Cardiac muscle cell (in vitro differentiated cells and primary cell): ENCODE measurements at places on chromosomes 3 and 15. TPM values are rescaled to one million over a fixed set of nuclear protein-coding genes. Genes with fewer than 3 reads are reported as not detected.

DNA sequence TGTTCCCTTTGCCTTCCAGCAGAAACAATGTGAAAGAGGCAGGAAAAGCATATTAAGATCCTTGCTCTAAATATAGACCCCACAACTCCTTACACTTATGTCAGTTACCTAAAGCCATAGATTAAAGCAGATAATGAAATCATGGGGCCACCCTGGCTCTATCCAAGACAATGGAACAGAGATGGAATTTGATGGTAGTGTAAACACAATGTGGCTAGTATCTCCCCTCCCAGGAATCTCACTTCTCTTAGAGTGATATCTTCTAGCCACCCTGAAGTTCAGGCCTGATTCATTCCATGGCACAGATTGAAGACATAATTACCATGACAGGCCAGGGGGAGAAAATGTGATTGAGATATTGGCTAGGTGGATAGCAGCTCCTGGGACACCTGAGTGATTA is 32.6 kb downstream of the GALNT15 start:
- H3K4me1 ChIP-seq, result peaks cover 5% of the 10 kb centered on the region
- no peak overlapping the region for H3K27ac ChIP-seq
- H3K36me3 ChIP-seq, result no peaks in the 10 kb centered on the region
- H3K27me3 ChIP-seq, result no peaks in the 10 kb centered on the region

DNA sequence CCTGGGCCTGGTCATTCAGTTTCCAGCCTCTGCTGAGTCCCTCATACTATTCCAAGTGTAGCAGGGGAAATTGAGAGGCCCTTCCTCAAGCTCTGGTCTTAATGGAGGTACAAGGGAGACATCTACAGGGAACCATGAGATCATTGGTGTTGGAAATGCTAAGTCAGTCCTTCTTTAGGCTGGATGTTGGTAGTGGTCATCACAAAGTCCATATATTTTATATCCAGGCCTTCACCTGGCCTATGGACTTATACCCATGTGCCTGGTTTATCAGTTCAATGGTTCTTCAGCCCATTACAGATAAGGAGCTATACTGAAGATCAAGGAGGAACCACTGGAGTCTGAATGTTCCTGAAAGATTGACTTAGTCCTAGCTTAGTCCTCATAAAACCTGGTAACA is 135.0 kb downstream of the STAG1 start:
- no peak for DNase-seq
- H3K27ac ChIP-seq, result peak overlapping the region; percentile 17
- no peaks in the 10 kb centered on the region for H3K27me3 ChIP-seq
- H3K4me3 ChIP-seq, result no peak overlapping the region

DNA sequence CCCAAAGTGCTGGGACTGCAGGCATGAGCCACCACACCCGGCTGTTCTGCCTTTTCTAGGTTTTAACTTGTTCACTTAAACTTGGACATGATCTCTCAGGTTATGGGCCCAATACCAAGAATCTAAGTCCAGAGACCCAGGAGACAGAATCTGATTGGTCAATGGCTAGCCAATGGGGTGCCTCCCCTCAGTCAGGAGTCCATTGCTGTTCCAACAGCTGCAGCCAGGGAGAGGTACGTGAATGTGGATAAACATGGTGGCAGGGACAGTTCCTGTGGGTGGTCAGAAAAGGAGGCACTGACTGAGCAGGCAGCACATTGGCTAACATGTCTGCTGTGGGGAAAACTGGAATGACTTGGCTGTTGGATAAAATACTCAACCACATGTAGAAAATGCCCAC is 140.3 kb downstream of the RPLP1 start:
- H3K27ac ChIP-seq, result no peak overlapping the region
- H3K4me3 ChIP-seq, result no peak overlapping the region
- no peaks in the 10 kb centered on the region for H3K27me3 ChIP-seq

DNA sequence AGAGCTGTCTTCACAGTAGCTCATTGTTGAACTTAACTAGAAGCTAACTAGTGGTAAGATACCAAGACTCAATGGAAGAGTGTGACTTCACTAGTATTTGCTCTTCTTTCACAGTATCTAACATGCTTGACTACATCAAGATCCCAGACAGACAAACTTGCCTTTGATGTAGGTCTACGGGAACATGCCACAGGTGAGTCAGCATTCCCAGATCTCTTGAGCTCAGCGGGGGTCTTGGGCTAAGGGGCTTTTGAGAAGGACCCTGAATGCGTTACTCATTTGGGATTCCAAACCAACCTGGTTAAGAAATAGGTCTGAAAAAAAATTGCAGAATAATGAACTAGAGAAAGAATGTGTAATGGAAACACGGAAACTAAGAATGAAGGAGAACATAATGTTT is 222.4 kb downstream of the RYR3 start:
- H3K27me3 ChIP-seq, result no peaks in the 10 kb centered on the region
- no peak overlapping the region for H3K27ac ChIP-seq
- H3K36me3 ChIP-seq, result no peaks in the 10 kb centered on the region
- H3K4me3 ChIP-seq, result no peak overlapping the region
- no peaks in the 10 kb centered on the region for H3K4me1 ChIP-seq

DNA sequence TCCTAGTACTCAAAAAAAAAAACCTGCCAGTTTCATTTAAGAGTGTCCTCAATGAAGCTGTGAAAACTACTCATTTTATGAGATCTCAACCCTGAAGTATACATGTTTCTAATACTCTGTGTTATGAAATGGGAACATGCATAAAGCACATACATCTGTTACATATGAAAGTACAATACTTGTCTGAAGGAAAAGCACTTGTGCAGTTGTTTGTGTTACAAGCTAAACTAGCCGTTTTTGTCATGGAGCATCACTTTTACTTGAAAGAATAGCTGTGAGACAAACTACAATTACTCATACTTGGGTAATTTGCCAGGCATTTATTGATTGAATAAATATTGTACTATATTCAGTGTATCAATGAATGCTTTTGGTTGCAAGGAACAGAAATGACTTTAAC is 72.7 kb downstream of the TIPARP start:
- no peak for DNase-seq
- H3K4me1 ChIP-seq, result peaks cover 33% of the 10 kb centered on the region
- no peak overlapping the region for H3K4me3 ChIP-seq
- H3K27me3 ChIP-seq, result no peaks in the 10 kb centered on the region
- no peak overlapping the region for H3K27ac ChIP-seq
- no peaks in the 10 kb centered on the region for H3K36me3 ChIP-seq

DNA sequence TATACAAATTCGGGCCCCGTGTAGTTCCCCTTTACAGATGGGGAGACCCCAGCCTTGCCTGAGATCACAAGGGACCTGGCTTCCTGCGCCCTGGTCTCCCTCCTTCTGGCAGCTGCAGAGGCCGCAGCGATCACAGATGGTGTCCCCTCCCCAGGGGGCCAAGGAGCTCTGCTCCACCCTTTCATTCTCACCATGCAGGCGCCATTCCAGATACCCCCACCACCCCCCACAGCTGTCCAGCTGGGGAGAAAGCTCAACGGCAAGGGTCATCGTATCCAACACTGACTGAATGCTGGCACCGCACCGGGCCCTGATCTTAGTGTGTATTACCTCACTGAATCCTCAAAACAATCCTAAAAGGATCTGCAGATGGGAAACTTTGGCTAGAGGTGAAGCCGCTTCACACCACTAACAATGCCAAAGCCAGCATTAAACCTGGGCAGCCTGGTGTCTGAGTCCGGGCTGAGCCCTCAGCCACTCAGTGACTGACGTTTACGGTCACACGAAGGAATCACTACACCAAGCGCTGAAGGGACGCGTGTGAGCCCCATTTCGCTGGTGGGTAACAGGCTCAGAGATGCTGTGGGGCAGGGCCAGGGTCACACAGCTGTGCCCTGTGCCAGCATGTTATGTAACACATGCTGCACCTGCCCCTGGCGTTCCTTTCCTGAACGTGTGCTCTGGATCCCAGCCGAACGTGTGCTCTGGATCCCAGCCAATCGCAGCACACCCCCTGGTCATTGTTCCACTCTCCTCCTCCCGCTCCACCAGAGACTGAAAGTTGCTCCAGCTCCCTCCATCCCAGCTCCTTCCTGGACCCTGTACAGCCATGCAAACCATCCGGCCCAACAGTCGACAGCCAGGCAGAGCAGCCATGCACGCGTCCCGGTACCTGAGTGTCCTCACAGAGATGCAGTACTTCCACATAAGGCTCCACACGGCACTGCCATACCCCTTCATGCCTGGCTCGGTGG is 51.8 kb downstream of the IQSEC1 start:
- no peaks in the 10 kb centered on the region for H3K27me3 ChIP-seq
- H3K36me3 ChIP-seq, result no peaks in the 10 kb centered on the region
- H3K27ac ChIP-seq, result no peak overlapping the region
- no peak overlapping the region for H3K4me3 ChIP-seq
- DNase-seq, result no peak

GRCh38 chr15:98581715-98582114 is 66.6 kb upstream of the IGF1R start:
- DNase-seq, result no peak
- H3K27me3 ChIP-seq, result no peaks in the 10 kb centered on the region
- H3K36me3 ChIP-seq, result no peaks in the 10 kb centered on the region
- H3K4me1 ChIP-seq, result peaks cover 9% of the 10 kb centered on the region

DNA sequence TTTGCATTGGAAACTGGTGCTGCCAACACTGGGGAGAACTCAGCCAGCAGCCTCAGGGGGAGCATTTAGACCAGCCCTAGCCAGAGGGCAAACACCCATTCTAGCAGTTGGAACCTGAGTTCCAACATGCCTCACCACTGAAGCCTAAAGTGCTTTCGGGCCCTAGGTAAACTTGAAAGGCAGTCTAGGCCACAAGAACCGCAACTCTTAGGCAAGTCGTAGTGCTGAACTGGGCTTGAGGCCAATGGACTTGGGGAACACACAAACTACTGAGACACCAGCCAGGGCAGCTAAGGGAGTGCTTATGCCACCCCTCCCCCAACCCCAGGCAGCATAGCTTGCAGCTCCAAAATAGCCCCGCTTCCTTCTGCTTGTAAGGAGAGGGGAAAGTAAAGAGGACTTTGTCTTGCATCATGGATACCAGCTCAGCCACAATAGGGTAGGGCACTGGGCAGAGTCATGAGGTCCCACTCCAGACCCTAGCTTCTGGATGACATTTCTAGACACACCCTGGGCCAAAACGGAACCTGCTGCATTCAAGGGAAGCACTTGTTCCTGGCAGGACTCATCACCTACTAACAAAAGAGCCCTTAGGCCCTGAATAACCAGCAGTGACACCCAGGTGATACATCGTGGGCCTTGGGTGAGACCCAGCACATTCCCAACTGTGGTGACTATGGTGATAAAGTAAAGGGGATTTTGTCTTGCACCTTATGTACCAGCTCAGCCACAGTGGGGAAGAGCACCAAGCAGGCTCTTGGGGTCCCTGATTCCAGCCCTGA is 37.3 kb upstream of the TEX9 start:
- no peaks in the 10 kb centered on the region for H3K4me1 ChIP-seq
- no peak overlapping the region for H3K4me3 ChIP-seq
- no peaks in the 10 kb centered on the region for H3K27me3 ChIP-seq
- no peaks in the 10 kb centered on the region for H3K36me3 ChIP-seq

Gene LRRC15
- total RNA-seq, result 0.06 TPM in 1 of 2 replicates, not detected in the other
